ENCODE measurements at places on chromosomes 16 and 17. TPM values are rescaled to one million over a fixed set of nuclear protein-coding genes. Genes with fewer than 3 reads are reported as not detected.

DNA sequence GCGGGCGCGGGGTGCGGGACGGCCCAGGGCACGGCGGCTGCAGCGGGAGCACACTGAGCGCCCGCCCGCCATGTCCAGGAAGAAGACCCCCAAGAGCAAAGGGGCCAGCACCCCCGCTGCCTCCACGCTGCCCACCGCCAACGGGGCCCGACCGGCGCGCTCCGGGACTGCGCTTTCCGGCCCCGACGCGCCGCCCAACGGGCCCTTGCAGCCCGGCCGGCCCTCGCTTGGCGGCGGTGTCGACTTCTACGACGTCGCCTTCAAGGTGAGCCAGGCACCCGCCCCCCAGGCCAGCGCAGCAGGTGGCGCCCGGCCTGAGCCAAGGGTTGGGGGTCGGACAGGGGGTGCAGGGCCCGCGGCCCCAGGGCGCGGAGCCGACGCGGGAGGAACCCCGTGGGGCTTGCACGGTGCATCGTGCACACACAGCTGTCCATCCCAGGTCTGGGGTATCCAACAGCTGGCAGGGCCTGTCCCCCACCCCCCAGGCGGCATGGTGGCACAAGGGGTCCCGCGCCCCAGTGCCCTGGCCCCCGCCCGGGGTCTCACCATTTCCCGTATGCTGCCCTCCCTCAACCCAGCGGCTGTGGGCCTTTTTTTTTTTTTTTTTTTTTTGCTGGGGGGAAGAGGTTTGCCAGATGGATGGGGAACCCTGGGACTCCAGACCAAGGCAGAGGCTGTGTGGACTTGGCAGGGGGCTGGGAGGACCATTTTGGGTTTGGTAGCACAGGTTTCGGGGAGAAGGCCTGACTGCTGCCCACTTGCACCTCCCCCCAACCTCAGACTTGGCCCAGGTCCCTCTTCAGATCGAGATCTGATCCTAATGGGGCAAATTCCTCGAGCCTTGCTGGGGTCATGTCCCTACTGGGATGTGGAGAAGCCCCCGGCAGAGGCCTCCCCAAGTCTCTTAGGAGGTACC lies 547 bp downstream of the RAB26 start:
- DNase-seq = no peak

- DNase-seq = no peak
Observed at GRCh38 chr17:77796176-77796860, 162.2 kb upstream of the TNRC6C start.

DNA sequence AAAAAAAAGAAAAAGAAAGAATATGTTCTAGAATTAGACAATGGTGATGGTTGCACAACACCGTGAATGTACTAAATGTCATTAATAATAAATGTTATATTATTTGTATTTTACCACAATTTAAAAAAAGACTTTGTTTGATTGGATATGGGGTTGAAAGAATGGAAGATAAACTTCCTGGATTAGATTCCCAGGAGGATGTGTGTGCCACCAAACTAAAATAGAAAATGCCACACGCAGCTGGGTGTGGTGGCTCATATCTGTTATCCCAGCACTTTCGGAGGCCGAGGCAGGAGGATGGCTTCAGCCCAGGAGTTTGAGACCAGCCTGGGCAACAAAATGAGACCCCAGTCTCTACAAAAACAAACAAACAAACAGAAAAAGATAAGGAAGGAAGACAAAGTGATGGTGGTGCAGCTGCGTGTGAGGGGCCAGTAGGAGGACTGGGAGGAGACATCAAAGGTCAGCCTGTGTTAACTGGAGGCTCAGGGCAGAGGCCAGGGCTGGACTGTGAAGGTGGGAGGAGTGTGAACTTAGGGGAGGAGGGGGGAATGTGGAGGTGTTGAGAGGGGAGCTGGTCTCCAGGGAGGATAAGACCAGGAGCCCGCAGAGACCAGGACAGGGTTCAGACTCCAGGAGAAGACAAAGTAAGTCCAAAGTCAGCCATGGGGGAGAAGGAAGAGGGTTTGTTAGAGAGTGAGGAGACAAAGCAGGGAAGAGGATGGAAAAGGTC lies 4.1 kb downstream of the PECAM1 start:
- DNase-seq = no peak

DNA sequence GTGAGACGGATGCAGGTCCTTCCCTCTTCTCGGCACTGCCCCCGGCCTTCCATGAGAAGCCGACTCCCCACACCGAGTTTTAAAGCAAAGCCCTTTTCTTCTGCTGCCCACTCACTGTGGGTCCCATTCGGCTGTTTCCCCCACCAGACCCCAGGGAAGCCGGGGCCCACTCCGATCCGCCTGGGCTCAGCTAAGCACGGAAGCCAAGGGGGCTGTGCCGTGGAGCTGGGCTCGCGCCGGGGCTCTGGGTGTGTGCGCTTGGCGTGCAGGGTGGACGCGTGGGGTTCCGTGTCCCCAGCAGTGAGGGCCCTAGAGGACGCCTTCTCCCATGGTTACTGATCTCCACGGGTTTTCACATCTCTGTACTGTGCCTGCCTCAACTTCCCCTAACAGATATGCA lies 68.5 kb downstream of the KLHDC4 start:
- DNase-seq = no peak

DNA sequence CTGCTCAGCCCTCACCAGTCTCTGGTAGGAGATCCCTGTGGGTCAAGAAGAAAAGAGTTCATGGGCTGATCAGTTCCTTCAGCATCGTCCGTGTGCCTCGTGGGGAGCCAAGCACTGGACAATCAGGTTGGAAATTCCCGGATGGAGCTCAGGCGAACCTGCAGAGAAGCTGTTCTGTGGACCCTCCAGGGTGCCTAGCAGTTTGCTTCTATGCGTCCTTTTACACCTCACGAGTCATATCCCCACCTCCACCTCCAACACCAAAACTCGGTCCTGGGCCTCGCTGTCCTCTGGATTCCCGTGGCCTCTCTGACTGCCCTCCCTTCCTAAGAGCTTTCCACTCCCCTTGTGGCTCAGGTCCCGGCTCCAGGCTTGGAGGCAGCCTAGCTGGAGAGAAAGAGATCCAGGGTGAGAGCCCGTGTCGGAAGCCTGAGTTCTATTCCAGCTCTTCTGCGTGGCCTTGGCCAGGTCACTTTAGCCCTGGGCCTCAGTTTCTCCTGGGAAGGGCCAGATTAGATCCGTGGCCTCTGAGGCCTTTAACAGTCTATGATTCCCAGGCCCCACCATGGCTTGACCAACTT lies 26.2 kb upstream of the PIK3R6 start:
- DNase-seq = no peak

GRCh38 chr17:21034340-21035235 lies 8.2 kb downstream of the USP22 start:
- DNase-seq = peak; percentile 47

GRCh38 chr17:77304051-77304745 lies 163.4 kb downstream of the SEC14L1 start:
- no peak for DNase-seq

The LPO gene
- not detected for total RNA-seq

- no peak for DNase-seq
Observed at GRCh38 chr17:27495460-27495859, 39.2 kb downstream of the KSR1 start.

DNA sequence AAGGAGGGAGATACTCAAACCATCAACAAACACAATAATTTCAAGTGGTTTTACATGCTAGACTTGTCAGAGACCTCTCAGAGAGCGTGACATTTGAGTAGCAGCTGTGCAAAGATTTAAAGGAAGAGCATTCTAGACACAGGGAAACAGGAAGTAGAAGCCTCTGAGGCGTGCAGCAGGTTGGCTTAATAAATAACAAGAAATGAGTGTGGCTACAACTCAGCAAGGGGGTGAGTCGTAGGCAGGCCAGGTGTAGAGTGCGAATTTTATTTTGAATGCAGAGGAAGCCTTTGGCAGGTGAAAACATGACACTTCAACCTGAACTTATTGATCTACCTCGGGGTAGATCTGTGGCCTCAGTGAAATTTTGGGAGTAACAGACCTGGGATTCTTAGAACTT lies 73.2 kb upstream of the MRTFB start:
- no peak for DNase-seq

The RGS11 gene
- total RNA-seq = under 0.01 TPM

The NETO2 gene
- 31.4 TPM for total RNA-seq

DNA sequence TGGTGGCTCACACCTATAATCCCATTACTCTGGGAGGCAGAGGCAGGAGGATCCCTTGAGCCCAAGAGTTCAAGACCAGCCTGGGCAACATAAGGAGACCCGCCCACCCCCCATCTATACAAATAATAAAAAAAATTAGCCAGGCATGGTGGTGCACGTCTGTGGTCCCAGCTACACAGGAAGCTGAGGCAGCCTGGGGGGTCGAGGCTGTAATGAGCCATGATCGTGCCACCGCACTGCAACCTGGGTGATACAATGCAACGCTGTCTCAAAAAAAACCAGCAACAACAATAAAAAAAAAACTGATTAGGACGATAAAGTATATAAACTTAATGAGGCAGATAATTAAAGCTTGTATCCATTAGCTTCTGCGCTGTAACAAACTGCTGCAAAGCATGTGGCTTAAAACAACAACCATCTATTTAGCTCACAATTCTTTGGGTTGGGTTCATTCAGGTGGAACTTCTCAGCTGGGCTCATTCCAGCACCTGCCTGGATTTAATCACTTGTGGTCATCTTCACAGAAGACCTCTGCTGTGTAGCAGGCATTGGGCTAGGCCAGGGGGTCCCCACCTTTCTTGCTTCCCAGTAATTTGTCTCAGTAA lies 45.8 kb downstream of the LCMT1 start:
- no peak for DNase-seq

The BTBD17 gene
- total RNA-seq = not detected

- peak; percentile 60 for DNase-seq
Observed at GRCh38 chr16:74626741-74627416, 20.0 kb upstream of the GLG1 start.

GRCh38 chr16:31138621-31139578 lies 3.4 kb upstream of the PRSS8 start:
- DNase-seq = peak; percentile 70

- DNase-seq = no peak
Observed at GRCh38 chr17:28523876-28524275, 17.7 kb downstream of the FOXN1 start.

The SPATA22 gene
- total RNA-seq = 0.28 TPM

DNA sequence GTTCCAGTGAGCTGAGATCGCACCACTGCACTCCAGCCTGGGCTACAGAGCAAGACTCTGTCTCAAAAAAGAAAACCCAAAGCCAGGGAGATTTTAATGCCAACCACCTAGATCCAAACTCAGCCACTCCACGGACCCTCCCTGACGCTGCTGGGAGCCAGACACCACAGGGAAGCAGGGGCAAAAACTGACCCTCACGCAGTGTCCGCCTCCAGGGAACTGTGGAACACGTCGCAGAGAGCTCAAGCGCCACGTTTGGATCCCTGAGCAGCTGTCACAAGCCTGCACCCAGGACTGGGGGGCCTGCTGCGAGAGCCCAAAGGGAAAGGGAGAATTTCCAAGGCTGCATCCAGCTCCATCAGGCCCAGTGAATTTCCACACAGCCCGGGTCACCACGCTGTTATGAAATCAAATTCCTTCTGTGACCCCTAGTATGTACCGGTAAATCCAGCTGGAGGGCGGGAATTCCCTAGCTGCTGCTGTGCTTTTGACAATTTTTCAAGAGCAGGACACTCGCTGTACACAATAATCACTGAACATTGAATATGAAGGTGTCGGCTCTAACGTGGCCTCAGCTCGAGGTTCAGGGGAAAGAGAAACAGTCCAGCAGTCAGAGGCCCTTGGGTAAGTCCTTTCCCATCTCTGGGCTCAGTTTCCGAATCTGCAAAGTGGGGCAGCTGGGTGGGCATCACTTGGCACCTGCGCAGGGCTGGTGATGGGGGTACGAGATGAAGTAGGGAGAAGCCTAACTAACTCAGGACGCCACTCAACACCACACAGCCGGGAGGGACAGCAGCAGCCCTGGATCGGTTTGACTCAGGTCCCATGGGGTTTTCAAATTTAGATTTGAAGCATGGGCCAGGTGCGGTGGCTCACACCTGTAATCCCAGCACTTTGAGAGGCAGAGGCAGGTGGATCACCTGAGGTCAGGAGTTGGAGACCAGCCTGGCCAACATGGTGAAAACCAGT lies 8.6 kb downstream of the CARHSP1 start:
- DNase-seq = peak; percentile 79

DNA sequence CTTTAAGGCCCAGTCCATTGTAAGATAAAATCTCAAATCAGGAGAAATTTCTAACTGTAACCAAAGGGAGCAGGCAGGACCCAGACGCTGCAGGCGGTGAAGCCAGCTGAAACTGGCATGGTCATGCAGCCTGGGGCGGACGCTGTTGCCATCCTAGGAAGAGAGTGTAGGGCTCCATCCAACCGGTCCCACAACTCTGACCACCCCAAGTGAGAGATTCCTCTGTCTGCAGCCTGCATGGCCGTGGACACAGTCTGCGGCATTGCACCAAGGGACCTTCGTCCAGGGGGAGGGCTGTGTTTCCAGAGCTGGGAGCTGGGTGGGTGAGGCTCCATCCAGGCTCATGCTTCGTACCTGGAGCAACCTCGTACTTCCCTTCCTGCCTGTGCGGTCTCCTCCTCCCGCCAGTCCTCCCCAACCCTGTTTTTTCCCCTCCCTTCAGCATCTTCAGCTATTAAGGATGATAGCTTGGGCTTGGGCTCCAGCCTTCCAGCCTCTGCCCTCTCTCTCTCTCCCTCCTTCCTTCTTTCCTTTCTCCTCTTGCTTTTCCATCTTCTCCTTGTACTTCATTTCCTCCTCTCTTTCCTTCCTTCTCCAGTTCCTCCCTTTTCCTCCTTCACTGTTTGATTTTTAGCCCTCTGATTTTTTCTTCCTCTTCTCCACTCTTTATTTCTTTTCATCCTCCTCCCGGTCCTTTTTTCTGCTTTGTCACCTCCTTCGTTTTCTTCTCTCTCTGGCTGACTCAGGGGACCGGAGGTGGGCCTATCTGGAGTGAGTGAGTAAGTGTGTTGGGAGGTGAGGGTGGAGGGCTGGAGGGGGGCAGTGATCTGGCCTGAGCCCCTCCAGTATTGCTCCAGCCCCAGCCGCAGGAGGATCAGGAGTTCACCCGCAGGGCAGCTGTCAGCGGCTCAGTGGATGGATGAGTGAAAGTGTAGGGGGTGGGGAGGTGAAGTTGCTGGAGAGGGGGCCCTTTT lies 17.0 kb upstream of the LHX1 start:
- DNase-seq = peak; percentile 46

The TPSG1 gene
- total RNA-seq = not detected

- DNase-seq = no peak
Observed at GRCh38 chr17:45814622-45815606, 29.8 kb upstream of the SPPL2C start.

The BCL6B gene
- total RNA-seq = not detected

The CEP295NL gene
- total RNA-seq = 0.72 TPM

The ADAM11 gene
- total RNA-seq = 0.28 TPM

GRCh38 chr16:1154291-1154886 lies 1.5 kb downstream of the CACNA1H start:
- DNase-seq = no peak

The PRAC1 gene
- total RNA-seq = not detected

The DNASE1L2 gene
- total RNA-seq = 0.18 TPM

DNA sequence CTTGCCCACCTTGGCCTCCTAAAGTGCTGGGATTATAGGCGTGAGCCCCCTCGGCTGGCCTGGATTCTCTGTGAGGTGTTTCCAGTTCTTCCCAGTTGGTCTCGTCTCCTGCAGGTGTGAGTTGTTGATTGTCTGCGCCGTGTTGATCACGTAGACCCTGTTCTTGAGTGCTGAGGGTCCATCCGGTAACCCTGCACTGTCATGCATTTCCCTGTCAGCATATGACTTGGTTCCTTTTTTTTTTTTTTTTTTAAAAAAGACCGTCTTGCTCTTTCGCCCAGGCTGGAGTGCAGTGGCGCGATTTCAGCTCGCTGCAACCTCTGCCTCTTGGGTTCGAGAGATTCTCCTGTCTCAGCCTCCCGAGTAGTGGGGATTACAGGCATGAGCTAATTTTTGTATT lies 17.3 kb downstream of the MGRN1 start:
- DNase-seq = no peak

- DNase-seq = peak; percentile 6
Observed at GRCh38 chr16:81786321-81786720, 7.2 kb downstream of the PLCG2 start.

Data from IMR-90 (cell line).